Esophagus mucosa (tissue), 1 donor: ENCODE measurements at places on chromosomes 7 and 10.

DNA sequence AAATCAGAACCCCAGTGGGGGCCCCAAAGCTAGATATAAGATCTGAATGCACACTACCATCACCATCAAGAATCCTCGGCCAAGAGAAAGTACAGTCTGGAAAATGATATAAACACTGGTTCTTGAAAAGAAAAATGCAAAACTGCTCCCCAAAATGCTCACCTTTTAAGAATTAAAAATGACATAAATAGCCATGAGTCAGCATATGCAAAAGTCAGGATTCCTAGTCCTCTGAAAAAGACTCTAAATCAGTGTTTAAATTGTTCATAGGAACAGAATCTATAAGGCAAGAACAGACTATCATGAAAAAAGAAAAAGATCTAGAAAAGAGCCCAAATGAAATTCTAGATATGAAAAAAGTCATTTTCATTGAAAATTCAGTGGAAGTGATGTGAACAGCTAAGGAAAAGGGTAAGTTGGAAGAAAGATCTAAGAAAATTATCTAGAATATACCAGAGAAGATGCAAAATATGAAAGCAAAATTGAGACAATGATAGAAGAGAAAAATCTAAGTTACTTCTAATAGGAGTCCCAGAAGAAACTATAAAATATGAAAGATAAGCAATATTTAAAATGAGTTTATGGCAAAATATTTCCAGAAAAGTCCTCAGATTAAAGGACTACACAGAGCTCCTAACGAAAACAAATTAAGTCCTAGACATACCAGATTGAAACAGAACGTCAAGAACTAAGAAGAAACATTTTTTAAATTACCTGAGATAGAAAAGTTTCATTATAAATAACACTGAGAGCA lies 18.9 kb downstream of the HNRNPA2B1 start:
- no peak for ATAC-seq

GRCh38 chr7:30173058-30173897 lies 38.5 kb downstream of the MTURN start:
- peak; percentile 87 for ATAC-seq

DNA sequence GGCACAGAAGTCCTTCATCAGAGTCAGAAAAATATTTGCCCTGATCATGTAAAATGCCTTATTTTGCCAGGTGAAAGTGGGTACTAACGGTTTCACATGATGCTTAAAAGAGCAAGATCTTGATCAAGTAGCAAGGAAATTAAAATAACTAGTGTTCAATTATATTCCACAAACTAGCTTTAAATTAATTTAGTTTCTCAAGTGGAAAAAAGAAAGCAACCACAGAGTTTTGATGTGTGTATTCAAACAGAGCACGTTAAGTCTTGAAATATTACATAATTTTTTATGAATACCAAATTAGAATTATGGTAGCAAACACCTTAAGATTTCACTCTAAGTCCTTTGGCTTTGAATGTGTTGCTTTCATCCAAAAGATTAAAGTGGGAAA lies 47.3 kb downstream of the PIP4K2A start:
- ATAC-seq = no peak

- no peak for ATAC-seq
These were observed 316.7 kb upstream of the TPK1 start for GRCh38 chr7:145152589-145152988.

- ATAC-seq = no peak
These were observed 153.7 kb downstream of the PRPF18 start for GRCh38 chr10:13740461-13740860.

GRCh38 chr10:86649471-86650150 lies 4.7 kb upstream of the OPN4 start:
- ATAC-seq = no peak
